Fibroblast of skin of right quadriceps (primary cell): ENCODE measurements at places on chromosomes 5 and 9.

DNA sequence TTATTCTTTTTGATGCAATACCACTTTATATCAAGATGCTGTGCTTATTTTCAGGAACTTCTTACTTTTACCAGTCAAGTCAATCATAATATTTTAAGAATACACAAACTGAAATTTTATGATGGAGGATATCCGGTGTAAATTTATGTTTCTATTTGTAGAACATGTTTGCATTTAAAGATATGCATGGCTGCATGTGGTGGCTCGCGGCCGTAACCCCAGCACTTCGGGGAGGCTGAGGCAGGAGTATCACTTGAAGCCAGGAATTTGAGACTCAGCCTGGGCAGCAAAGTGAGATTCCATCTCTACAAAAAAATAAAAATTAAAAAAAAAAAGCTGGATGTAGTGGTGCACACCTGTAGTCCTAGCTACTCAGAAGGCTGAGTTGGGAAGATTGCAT, 73.5 kb upstream of the ALDH1A1 start:
- no peak for DNase-seq

- DNase-seq: no peak
These were observed 286.3 kb downstream of the PDE4D start for GRCh38 chr5:59607138-59607765.

DNA sequence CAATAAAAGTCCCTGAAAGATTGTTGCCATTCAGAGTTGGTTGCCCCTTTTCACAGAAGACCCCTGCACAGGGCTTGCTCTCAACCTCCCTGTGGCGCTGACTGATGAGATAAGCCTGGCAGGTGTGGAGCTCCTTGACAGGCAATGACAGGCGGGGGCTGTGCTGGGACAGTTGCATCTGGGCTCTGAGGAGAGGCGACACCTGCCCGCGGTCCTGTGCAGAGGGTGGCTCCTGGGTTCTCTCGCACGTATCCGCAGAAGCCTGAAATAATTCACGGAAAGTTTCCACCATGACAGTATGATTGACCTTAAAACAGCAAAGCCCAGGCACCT, 19.8 kb upstream of the EXOC3 start:
- no peak for DNase-seq

GRCh38 chr5:115243412-115243811, 19.3 kb downstream of the PGGT1B start:
- DNase-seq: peak; percentile 15

GRCh38 chr9:8677741-8678140, 878.2 kb upstream of the DMAC1 start:
- DNase-seq: peak; percentile 35

GRCh38 chr9:120965344-120966012, 38.9 kb upstream of the TRAF1 start:
- DNase-seq: no peak

DNA sequence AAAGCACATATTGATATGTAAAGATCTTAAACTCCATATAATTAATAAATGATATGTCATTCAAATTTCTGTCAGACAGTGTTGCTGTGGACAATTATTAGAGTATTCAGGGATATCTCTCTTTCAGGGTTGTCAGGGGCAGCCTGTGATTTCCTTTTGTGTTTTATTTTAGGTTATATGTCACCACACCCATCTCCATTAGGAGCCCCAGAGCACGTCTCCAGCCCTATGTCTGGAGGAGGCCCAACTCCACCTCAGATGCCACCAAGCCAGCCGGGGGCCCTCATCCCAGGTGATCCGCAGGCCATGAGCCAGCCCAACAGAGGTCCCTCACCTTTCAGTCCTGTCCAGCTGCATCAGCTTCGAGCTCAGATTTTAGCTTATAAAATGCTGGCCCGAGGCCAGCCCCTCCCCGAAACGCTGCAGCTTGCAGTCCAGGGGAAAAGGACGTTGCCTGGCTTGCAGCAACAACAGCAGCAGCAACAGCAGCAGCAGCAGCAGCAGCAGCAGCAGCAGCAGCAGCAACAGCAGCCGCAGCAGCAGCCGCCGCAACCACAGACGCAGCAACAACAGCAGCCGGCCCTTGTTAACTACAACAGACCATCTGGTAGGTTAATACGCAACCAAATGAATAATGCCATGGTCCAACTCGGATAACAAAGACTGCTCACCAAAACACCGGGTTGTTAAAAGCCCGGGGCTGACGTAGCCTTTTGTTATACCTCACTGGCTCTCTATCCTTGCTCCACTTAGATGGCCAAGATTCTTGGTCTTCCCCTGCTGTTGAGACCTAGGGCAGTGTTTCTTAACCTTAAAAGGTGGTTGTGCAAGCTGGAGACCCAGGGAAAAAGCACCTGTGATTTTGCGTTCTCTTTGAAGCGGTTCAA, 24.4 kb downstream of the SMARCA2 start:
- no peak for DNase-seq

GRCh38 chr5:161167016-161167767, 315.2 kb upstream of the ATP10B start:
- DNase-seq: no peak

- DNase-seq: no peak
These were observed 12.0 kb upstream of the RARS1 start for GRCh38 chr5:168474319-168474718.

- DNase-seq: peak; percentile 9
These were observed 72.0 kb downstream of the PDE8B start for GRCh38 chr5:77282337-77283027.

GRCh38 chr9:71001780-71002386, 119.5 kb downstream of the TRPM3 start:
- DNase-seq: no peak

DNA sequence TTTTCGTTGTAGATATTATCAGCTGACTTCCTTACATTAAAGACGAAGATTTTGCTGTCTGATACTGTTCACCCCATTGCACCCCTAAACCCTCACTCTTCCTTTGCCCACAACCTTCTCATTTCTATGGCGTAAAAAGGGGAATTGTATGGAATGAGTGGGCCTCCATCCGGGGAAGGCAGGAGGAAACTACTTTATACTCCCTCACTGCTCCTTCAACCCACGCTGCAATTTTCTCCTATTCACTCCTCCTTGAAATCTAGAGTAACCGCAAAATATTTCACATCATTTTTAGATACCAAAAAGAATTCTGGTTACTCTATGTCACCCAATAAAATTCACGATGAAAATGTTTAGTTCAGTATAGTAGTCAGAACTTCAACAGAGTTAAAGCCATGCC, 330.8 kb downstream of the DIRAS2 start:
- no peak for DNase-seq

DNA sequence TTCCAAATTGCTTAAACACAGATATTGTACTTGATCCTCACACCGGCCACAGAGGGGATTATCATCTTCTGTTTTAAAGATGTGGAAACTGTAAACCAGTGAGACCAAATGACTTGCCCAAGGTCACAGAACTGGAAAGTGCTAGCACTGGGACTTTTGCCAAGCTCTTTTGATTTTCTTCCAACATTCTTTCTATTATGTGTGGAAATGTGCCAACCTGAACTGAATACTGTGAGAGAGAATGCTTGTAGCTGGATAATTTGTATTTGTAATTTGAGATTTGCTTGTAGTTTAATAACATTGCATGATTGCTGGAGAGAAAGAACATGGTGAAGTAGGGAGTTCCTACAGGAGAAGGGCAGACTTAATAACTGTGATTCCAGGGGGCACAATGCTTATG, 977.9 kb upstream of the NUDT12 start:
- DNase-seq: peak; percentile 74

DNA sequence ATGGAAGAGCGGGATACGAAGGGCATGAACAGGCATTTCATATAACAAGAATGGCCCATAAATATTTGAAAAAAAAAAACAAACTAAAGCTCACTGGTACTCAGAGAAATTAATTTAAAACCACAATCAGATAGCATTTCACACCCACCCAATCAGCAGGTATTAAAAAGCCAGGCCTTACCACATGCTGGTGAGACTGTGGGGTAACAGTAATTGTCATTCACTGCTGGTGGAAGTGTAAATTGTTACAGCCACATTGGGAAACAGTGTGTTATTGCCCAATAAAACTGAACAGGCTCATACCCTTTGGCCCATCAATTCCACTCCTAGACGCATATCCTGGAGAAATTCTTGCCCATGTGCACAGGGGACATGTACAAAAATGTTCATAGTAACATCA, 66.0 kb downstream of the PLAC8L1 start:
- DNase-seq: no peak

DNA sequence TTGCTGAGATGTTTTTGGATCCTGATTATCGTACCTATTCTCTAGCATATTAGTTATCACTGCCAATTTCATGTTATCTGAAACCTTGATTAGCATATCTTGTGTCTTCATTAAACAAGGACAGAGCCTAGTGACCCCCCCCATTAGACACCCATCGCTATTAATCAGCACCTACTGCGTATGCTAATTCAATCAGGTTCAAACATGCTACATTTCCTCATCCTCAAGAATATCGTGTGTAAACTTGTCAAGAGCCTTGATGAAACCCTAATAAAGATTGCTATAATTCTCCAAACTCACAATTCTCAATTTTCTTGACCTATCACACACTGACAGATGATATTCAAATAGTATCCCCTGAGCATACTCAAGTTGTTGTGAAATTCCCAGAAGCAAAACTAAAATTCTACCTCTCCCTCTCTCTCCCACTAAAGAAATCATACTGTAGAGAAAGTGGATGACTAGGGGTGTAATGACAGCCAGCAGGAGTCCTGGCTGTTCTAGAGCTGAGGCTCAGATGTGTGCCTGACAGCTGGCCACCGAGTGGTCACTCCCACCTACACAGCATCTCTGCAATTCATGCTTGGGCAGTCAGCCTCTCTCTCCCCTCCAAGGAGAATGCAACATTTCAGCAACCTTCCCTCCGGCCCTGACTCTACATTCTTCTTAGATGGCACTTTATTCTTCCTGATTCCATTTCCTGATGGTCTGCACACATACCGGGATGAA, 9.2 kb upstream of the ZNF354A start:
- DNase-seq: no peak
